Left kidney (tissue), 8 donors: ENCODE measurements at places on chromosomes 2 and 18.
A peak's percentile ranks its signal among the peaks of the same experiment; 100 is the strongest.

DNA sequence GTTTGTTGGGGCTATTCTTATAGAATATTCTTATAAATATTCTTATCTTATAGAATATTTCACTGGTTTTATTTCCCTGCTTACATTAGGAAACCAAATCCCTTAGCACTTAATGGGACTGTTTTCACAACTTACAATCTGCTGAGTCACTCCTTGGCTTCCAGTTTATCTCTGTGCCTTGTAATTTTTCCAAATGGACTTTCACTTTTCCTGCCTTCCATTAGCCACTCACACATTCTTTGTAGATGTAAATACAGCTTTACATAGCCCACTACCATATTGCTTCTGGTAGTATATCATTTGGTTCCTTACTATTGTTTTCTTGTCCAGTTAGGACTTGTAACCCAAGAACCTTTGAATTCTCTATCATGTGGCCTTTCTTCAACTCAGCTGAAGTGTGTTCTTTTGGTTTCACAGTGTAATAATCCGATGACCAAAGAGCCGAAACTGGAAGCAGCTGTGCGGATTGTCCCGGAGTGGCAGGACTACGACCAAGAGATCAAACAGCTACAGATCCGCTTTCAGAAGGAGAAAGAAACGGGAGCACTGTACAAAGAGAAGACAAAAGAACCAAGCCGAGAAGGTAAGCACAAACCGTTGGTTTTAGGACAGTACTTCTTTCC is 96.1 kb downstream of the UGGT1 start:
- DNase-seq = no peak

DNA sequence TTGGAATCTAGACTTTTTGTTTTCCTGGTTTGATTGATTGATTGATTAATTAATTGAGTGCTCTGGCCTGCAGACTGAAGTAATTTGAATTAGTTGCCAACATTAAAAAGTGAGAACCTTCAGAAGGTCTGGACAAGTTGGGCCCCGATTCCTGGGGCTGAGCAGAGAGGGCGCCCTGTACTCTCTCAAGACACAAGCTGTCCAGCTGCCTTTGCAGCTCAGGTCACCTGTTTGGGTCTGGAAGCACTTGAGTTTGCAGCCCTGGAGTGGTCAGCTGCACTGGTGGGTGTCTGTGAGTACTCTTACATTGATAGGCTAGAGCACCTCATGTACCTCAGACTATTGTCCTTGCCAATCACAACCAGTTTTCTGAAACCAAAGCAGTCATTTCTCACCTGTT is 22.7 kb upstream of the CELF4 start:
- no peak for DNase-seq

- DNase-seq = no peak
These were observed 53.8 kb downstream of the PRKCE start for GRCh38 chr2:45705233-45705632.

GRCh38 chr2:74877781-74878433 is 44.0 kb downstream of the HK2 start:
- no peak for DNase-seq

- DNase-seq = peak; percentile 46
These were observed 182.7 kb downstream of the RPIA start for GRCh38 chr2:88874063-88874657.

GRCh38 chr18:9597609-9598008 is 16.8 kb downstream of the PPP4R1 start:
- no peak for DNase-seq

- DNase-seq = no peak
These were observed 655.5 kb downstream of the DCDC2C start for GRCh38 chr2:4358837-4359236.

GRCh38 chr2:25132299-25132635 is 36.1 kb downstream of the POMC start:
- no peak for DNase-seq

DNA sequence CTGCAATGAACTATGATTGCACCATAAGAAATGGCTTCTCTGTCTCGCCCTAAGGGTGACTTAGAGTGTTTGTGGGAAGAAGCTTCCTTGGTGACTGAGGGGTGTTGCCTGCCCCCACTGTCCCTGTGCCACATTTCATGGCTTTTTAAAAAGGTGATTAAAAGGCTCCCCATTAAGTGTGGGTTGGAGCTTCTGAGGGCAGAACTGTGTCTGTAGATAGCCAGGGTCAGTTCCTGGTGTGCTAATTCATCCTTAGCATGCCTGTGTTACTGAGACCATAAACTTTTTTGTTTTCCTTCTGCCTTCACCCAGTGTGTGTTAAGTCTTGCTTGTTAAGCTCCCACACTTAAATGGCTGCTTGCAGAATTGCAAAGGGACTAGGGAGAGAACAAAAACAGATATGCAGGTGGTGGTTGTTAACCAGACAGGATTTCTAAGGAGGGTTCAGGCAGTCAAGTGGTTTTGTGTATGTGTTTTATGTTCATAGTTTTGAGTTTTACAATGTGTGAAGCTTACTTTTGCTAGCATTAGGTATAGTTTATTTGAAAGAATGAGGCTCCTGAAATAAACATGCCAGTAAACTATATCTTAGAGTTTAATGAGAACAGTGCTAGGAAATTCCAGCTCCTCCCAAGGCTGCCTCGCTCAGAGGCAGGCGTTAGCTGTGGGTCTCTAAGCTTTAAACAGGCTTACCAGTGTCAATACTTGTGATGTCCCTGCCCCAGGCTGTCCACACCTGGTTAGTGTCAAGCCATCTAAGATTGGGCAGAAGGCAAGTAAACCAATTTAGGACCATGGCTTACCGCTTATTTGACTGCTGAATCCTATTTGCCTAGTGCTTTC is 14.5 kb downstream of the CERS6 start:
- DNase-seq = peak; percentile 55

DNA sequence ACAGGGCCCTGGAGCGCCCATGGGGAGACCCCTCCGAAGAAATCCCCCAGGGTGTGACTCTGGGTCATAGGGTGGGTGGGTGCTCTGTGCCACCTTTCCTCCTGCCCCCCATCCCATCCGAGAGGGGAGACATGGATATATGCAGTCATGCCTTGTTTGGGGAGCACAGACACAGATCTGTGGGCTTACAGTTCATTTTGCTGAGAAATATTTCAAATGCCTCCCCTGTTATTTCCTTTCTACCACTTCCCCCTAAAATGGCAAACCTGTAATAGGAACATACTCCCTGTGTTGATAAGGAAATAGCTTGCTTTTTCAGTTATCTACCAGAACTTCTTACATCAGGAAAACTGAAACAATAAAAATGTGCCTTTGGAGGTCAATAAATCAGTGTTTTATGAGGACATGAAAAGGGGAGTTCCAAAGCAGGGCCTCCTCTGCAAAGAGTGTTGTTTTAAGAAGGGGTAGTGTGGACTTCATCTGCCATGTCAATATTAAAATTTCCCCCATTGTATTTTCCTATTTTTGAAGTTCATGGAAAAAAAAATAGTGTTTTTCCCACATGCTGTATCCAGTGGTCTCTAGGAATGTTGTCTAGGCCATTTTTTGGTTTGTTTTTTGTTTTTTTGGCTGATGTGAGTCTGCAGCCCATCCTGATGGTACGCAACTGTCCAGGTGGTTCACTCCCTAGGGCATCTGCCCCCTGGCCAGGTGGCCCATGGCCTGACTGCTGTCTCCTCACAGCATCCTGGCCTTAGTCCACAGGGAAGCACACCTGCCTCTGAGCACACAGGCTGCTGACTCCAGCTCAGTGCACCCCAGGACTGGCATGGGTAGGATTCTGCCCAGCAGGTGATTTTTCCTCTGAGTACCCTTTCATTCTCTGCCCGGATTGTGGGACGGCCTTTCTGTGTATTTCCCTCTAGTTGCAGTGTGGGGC is 3.7 kb downstream of the TNFRSF11A start:
- DNase-seq = no peak

DNA sequence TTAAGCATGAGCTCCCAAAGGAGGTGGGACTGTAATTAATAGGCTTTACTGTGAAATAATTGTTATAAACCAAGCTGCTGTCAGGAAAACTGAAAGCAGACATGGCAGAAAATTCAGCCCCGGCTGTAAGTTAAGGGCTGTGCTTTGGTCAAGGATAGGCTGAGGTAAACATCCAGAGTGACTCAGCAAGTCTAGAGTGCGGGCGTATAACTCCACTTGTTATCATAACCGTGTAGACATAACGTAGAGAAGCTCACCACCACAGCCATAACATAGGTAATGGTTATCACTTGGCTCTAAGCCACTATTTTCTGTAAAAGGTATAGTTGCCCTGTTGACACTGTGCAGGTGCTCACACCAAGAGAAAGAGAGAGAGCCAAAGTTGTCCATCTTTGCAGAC is 316.8 kb downstream of the DCDC2C start:
- DNase-seq = no peak

DNA sequence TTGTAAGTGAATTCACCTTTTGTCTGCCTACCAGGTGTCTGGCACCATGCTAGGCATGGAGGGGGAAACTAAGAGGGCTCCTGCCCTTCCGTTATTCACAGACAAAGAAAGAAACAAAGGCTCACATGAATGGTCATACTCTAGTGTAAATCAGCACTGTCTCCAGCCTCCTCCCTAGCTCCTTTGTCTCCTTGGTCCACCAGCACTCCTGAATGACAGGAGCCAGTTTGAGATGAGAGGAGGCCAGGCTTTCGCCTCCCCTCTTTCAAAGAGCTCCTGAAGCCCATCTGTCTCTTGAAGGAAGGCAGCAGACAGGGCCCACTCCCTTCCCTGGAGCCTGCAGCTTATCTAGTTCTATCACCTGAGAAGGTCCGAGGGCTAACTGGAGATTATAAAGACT is 18.7 kb downstream of the SATB2 start:
- DNase-seq = no peak

- no peak for DNase-seq
These were observed 70.2 kb downstream of the CDCA7 start for GRCh38 chr2:173424886-173425285.

GRCh38 chr2:63654959-63655358 is 66.2 kb downstream of the MDH1 start:
- no peak for DNase-seq

GRCh38 chr2:224807153-224807964 is 91.2 kb upstream of the CCDC195 start:
- no peak for DNase-seq

DNA sequence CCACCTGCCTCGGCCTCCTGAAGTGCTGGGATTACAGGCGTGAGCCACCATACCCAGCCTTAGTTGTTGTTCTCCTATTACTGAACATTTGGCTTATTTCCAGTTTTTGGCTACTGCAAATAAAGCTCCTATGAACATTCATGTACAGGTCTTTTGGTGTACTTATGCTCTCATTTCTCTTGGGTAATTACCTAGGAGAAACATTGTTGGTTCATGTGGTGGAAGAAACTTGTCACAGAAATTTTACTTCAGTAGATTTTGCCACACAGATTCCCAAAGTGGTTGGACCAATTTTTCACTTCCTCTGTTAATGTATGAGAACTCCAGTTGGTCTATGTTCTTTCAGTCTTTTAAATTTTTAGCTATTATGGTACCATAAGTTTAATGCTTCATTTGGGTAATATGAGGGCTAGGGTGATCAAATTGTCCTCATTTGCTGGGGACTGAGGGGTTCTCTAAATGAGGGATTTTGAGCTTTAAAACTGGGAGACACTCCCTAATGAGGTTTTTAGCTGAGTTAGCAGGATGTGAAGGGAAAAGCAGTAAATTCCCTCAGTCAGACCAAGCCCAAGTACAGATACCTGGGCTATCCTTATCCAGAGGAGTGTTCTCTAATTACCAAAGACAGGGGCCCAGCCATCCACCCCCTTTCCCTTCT is 33.9 kb downstream of the MTA3 start:
- DNase-seq = no peak

GRCh38 chr2:238684362-238685326 is 163.2 kb upstream of the TWIST2 start:
- DNase-seq = no peak

DNA sequence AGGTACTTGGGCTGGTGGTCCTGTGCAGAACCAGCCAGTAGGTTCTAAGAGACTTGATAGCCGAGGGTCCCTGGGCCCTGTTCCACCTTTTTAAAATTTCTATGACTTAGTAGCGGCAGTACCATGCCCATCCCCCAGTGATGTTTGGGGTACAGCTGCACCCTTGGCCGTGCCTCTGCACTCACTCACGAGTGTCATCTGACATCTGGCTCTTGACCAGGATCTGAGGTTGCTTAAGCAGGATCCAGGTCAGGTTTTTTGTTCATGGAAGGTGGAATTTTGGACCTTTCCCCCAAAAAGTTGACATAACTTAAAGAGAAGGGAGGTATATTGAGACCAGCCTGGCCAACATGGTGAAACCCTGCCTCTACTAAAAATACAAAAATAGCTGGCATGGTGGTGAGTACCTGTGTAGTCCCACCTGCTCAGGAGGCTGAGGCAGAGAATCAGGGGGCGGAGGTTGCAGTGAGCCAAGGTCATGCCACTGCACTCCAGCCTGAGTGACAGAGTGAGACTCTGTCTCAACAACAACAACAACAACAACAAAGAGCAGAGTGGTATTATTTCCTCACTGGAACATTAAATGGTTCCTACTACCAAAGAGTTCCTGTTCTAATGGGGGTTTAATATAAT is 163.6 kb downstream of the NEDD4L start:
- no peak for DNase-seq

DNA sequence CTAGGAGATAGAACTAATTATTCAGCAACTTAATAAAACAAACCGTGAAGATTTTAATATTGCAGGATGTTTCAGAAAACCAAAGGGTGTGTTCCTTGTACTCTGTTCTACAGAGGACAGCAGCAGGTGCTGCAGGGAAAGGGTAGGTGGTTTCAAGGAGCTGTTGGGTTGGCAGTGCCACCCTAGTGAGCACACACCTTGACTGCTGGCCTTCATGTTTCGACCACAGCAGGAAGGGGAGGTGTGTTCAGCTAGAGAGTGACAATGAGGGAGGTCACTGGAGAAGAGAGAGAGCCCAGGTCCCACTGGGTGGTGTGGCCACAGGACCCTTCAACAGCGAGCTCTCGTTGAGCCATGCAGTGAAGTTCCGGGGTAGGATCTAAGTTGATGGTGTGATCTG is 98.6 kb downstream of the ZNF236 start:
- DNase-seq = no peak

DNA sequence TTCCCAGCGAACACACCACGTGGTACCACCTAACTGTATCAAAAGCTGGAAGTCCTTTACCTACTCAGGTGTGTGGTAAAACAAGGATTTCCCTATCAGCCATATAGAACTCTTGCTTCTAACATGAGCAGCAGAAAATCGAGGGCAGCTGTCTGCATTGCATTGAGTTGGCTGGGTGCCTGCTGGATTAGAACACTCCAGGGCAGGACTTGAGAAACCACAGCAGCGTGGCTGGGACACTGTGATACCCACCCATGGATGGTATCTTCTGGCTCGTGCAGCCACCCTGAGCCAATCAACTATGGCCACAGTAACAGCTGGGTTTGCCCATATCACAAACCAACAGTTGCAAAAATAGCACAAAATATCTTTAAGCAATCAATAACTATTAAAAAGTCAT is 188.3 kb downstream of the FBXO15 start:
- DNase-seq = no peak

DNA sequence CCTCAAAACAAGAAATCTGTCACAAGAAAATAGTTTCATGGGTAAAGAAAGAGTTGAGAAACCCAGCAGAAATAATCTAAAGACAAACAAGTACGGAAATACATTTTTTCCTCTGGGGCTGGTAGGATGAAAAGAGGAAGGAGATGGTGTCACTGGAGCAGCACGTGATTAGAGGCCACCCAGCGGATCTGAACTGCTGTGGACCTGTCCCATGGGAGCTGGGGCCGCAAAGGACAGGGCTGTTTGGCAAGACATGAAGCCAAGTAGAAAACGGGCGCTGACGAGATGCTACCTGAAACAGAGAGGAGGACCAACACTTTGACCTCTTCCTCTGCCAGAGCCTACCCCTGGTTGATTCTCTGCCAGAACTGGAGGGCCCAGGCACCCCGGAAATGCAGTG is 295.4 kb upstream of the ATP5MC3 start:
- no peak for DNase-seq

GRCh38 chr18:76445275-76445674 is 49.8 kb downstream of the ZNF516 start:
- no peak for DNase-seq

- no peak for DNase-seq
These were observed 9.8 kb upstream of the ME2 start for GRCh38 chr18:50869150-50869549.
